ENCODE measurements at places on chromosomes 2 and 18.

DNA sequence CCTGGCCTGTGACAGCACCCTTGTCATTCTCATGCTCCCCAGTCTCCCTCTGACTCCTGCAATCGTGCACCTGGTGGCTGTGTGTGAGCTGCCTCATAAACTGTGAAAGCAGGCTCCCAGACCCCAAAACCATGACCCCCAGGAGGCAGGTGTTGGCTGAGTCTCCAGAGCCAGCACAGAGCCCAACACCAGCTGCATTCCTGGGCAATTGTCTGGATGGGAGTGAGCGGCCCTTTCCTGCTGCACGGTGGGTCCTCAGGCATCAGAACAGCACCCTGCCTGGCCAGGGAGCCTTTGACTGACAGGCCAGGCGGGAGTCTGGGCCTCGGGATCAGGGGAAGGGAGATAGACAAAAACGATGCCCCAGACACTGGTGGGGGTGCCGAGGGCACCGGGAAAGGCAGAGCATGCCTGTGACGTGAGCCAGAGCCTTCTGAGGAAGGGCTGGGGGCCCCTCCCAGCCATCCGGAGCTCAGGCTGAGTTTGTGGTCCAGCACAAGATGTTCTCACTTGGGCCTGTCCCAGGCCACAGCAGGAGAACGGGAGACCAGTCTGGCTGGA is 135.1 kb upstream of the GPC1 start:
- DNase-seq = no peak

- no peak for DNase-seq
Observed at GRCh38 chr2:61736953-61737352, 116.9 kb downstream of the FAM161A start.

DNA sequence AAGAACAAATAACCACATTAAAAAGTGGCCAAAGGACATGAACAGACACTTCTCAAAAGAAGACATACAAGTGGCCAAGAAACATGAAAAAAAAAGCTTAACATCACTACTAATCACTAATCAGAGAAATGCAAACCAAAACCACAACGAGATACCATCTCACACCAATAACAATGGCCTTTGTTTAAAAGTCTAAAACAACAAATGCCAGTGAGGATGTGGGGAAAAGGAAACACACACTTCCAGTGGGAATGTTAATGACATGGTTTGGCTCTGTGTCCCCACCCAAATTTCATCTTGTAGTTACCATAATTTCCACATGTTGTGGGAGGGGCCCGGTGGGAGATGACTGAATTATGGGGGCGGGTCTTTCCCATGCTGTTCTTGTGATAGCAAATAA is 147.1 kb downstream of the GALNT1 start:
- no peak for DNase-seq

DNA sequence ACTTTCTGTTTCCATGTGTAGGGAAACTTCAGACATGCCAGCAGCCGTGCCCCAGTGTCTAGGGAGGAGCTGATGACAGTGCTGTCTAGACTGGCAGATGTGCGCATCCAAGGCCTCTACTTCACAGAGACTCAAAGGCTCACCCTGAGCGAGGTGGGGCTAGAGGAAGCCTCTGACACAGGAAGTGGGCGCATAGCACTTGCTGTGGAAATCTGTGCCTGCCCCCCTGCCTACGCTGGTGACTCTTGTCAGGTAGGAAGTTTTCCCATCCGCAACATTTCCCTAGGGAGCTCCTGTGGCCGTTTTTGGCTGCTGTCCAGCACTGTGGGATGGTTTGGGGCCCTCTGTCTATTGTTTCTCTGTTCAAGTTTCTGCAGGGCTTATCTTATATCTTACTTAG is 143.1 kb upstream of the TTC39C start:
- DNase-seq = no peak

GRCh38 chr2:192480984-192481383 is 286.3 kb upstream of the TMEFF2 start:
- no peak for DNase-seq

- DNase-seq = no peak
Observed at GRCh38 chr2:24779116-24779515, 14.1 kb downstream of the PTRHD1 start.

All from NCI-H524 treated with DMSO at 0.1 percent for 48 hours (cell line).